ENCODE measurements at places on chromosomes 1 and 21.

DNA sequence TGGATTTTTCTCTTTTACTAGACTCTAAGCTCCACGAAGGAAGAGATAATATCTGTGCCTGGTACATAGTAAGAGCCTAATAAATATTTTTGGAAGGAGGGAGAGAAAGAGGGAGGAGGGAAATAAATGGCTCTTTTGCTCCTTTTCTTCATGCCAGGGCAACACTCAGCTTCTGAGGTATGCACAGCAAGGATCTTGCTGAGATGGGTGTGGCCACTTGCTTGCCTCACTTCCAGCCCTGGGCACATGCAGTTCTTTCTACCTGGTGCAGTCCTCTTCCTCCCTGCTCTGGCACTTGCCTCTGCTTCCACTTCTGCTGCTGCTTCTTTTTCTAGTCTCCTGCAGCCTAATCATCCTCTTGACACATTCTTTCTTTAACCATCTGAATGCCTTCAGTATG is 148.1 kb downstream of the FGGY start:
- no peak for DNase-seq

DNA sequence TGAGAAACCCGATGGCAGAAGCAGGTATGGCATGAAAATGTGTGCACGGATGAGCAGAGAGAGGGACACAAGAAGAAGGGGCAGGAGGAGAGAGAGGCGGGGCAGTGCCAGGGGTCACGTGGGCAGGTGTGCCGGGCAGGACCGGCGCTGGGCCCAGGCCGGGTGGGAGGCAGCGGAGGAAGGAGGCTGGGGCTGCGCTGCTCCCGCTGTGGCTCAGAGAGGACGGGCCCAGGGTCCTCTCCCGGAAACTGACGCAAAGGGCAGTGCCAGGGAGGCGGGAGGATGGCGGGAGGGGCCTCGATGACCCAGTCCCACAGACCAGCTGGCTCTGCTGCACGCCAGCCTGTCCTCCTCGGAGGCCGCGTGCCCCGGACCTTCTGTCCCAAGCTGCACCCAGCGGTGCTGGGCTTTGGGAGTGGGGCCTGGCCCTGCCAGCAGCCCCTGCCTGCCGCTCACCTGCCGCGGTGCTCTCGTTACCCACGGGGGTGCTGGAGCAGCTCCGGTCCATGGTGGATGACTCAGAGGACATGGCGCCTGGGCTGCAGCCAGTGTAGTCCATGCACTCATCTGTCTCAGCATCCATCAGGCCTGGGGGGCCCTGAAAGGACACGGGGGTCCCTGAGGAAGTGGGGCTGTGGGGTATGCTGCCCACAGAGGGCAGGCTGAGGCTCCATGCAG is 153.9 kb downstream of the CASZ1 start:
- no peak for DNase-seq

- no peak for DNase-seq
Measured at GRCh38 chr1:156070548-156070947, 9.6 kb downstream of the RAB25 start.

- no peak for DNase-seq
Measured at GRCh38 chr1:170145770-170146676, at the start of gene NTMT2. NTMT2 (plus strand) TSS chr1:170145959; CDS start chr1:170146108, 149 bp downstream.

- no peak for DNase-seq
Measured at GRCh38 chr1:114154146-114154962, 685 bp upstream of the SYT6 start.

- DNase-seq = no peak
Measured at GRCh38 chr1:51224255-51224654, 11.8 kb upstream of the RNF11 start.

DNA sequence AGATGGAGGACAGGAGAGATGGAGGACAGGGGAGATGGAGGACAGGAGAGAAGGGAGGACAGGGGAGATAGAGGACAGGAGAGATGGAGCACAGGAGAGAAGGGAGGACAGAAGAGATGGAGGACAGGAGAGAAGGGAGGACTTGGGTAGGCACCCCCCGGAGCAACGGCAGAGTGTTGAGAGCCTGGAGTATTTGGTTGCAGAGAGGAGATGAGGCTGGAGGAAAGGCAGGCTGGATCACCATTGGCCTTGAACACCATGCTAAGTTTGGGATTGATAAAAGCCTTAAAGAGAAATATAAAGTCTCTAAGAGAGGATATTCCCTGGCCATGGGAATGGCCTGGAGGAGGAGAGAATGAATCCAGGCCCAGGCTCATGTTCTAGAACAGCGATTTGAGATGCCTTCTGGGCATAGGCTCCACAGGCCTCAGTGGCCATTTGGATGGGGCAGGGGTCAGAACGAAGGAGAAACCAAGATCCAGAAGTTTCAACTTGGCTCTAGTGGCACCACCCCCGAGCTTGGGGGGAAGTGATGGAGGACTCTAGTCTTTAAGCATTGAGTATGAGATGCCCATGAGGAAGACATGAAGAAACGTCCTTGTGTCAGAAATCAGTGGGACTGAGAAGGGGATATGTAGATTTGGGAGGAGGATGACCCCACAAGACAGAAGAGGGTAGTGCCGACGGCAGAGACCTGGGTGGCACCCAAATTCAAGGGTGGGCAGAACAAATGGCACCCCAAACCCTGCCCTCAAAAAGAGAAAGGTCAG is 47.9 kb upstream of the EDN2 start:
- DNase-seq = no peak

DNA sequence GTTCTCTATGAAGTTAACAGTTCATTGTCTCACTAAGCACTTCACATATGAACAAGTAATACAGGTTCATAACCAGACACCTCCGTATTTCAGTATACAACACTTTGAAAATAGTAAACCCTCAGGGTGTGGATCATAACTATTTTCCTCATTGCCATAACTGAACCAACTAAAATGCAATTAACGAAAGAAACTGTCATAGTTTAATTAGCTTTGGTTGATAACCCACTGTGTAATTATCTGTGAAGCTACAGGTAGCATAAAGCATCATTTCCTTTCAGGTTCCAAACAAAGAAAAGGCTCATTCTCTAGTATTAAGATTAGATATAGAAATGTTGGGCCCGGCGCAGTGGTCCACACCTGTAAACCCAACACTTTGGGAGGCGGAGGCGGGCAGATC is 58.5 kb downstream of the EIF4G3 start:
- no peak for DNase-seq

DNA sequence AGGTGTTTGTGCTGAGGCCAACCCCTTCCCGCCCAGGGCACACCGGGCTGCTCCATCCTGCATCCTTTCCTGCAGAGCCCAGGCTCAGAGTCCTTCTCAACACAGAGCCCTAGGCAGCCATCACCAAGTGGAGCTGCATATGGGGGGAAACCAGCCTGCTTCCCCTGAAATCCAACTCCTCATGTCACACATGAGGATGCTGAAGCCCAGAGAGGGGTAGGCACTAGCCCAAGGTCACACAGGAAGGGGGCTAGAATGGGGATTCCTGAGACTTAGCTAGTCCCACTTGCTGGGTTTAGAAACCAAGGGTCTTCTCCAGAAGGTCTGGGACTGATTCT is 5.5 kb upstream of the TNFRSF1B start:
- DNase-seq = no peak

GRCh38 chr1:96487971-96488370 is 233.6 kb upstream of the PTBP2 start:
- DNase-seq = no peak

DNA sequence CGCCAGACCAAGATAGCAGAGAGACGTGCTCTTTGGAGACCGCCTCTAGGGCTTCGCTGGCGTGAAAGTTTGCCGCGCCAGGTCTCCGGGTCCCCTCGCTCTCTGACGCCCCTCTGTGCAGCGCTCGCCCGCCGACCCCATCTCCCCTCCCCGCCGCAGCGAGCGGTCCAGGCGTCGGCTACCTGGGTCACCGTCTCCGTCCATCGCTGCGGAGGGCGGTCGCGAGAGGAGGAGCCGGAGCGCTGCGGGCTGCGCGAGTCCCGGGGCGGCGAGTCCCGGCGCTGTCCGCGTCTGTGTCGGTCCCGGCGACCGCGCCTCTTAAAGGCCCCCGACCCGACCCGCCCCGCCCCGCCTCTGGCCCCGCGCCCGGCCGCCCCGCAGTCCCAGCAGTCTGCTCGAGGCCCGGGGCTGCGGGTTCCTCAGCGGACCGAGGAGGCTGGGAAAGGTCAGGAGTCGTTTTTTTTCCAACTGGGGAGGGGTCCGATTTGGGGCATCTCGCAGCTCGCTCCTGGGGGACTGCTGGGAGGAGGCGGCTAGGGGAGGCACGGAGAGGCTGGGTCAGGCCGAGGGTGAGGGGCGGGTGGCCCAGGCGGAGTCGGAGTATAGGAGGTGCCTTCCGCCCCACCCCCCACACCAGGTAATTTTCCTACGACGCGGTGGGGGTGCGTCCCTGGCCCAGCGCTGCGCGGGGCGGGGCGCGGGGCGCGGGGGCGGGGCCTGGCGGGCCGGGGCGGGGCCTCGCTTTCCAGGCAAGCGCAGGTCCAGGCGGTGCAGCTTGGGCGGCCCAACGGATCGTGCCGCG is at the start of the genes FBXO2 and FBXO44:
Gene FBXO2 (minus strand): TSS at position 293 of the 802 bp plus-strand sequence. CDS start 89 bp downstream, at position 204.
Gene FBXO44 (plus strand): TSS at position 741 of the 802 bp plus-strand sequence. CDS start 959 bp downstream, outside the sequence.
- no peak for DNase-seq

DNA sequence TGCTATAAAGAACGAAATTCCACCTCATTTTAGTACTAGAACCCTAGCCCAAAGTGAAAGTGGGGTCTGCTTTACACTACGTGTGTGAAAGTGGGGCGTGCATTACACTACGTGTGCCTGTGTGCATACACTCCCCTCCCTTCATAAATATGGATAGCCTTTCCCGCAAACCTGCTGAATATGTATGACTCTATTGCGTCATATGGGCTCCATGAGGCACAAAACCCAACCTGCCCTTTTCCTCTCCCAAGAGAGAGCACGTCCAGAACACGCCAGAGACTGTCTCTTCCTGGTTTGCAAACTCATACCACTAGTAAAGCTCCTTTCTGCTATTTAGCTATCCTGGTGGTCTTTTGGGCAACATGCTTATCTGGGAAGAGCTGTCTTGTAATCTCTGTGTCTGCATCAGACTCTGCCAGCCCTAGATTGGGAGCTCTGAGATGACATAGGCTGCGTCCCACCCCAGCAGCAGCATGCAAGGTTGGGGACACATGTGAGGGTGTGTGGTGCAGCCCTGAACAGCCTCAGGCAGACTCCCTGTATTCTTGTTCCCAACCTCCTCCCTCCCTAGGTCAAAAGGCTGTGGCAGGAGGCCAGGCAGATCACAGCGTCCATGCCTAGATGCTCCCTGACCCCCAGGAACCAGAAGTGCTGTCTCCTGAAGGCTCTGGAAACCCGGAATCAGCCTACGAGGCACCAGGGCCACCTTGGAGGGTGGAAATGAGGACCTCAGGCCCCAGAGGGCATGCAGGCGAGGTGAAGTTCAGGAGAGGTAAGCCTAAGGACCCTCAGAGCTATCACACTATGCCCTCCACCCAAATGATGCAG is 12.3 kb upstream of the PADI1 start:
- DNase-seq = no peak

- DNase-seq = peak; percentile 57
Measured at GRCh38 chr1:172906778-172907592, 143.8 kb downstream of the TNFSF18 start.

GRCh38 chr21:45255381-45256020 is 32.2 kb downstream of the POFUT2 start:
- no peak for DNase-seq

DNA sequence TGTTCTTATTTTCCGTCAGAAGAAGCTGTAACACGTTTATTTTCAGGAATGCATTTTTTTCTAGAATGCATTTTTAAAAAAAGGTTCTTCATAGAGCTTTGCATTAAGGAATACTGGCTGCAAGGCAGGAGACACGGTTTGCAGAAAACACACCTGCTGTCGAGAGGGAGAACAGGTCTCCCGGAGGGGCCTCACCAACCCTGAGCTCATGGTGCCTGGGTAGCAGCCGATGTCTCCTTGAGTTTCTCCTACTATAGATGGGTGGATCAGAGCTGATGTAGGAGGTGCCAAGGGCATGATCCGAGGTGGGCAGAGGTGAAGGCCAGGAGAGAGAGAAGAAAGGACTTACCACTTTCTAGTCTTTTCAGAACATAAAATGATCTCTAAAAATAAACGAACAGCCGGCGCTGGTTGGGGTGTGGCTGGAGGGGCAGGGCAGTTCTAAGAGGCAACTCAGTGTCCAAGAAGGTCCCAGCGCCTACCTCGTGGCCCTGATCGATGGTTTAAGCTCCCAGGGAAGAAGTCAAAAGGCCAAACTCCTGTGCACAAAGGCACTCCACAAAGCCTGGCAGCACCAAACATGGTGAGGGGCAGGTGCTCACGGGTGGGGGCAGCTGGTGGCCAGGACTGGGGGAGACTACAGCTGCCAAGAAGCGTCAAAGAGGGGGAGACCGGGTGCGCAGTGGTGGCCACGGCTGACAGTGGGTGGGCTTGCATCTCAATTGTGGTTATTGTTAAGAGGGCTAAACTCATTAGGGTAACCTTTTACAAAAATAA is 12.2 kb downstream of the MORN1 start:
- DNase-seq = no peak
